ENCODE measurements at places on chromosomes 4 and X.

- no peak for DNase-seq
These were observed 64.8 kb downstream of the NELFA start for GRCh38 chr4:1943928-1944327.

GRCh38 chr4:3722446-3723231 is 43.5 kb upstream of the ADRA2C start:
- no peak for DNase-seq

DNA sequence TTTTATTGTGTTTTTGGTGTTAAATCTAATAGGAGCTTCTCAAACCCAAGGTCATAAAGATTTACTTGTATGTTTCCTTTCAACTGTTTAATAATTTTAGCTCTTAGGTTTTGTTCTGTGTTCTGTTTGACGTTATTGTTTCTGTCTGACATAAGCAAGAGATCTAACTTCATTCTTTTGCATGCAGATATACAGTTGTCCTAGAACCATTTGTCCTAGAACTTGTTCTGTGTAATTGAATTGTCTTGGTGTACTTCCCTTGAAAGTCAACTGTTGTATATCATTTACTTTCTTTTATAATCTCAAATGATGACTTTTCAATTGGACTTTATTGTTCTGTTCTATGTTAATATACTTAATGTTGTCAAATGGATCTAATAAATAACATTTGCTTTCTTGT is 977.1 kb downstream of the FAT4 start:
- no peak for DNase-seq

DNA sequence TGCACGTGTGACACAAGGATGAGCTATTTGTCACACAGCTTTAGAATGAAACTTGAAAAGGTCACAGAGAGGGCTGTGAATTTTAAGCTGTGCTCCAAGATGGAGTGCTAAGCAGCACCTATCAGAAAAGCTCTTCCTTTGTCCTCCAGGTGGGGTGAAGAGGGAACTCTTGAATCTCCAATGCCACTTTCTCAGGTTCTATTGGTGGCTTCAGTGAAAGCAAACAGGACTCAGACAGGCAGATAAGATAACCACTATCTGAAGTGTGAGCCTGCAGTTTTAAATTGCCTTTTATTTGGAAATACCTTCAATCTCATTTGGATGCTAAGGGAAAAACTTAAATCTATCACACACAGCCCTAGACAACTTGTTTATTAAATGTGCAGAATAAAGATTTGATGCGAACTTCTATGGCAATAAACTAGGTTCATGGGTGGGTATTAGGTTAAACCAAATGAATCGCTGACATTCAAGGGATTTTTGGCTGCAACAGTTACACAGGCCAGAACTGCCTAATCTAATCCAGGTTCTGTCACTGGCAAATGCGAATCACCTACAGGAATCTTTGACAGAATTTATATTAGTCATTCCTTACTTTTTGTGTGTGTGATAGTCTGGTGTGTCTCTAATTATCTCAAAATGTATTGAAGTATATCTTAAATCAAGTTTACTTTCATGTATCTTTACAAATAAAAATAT is 13.6 kb upstream of the PDGFRA start:
- peak; percentile 15 for DNase-seq

DNA sequence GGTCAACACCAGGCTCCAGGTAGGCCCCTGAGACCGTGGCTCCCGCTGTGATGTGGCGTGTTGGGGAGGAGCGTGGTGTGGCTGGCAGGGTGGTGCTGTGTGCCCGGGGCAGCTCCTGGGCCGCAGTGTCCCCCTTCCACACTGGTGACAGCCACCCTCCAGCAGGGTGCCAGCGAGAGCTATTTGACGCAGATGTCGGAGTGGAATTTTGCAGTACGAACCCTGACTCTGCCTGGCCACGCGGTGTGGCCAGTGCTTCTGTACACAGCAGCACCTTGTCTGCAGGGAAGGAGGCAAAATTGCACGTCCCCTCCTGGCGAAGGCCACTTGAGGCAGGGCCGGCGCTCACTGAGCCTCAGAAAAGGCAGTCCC is 53.2 kb downstream of the CPZ start:
- DNase-seq = no peak

- DNase-seq = no peak
These were observed 261.2 kb upstream of the GPC4 start for GRCh38 chrX:133676344-133677122.

DNA sequence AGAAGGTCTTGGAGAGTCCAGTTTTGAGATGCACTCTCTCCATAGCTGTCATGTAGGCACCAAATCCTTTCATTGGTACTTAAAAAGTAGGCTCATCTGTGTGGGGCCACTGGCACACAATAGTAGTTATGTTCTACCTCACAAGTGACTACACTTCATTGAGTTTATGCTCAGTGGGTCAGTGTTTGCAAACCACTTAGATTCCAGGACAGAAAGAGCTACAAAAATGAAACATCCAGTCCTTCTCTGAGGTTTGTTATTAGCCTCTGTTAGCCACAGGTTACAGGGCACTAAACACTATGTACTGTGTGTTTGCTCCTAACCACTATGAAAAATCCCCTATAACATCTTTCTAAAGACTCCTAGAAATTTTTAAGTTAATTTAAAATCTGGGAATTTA is 13.8 kb downstream of the RAB28 start:
- no peak for DNase-seq

DNA sequence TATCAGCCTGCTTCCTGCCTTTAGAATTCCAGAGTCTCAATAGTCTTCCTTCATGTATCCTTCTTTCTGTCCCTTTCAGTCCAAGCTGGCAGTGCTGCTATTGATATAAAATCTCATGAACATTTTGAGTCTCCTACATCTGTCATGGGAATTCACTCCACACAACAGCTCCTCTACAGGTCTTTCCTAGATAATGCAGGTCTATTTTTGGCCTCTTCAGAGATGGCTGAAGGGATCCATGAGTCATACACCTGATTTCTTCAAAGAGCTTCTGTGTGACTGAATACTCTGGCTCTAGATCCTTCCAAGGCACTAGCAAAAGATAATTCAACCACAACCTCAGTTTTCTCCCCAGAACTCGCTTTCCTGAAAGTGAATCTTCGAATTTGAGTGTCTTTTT is 115.4 kb downstream of the STPG2 start:
- peak; percentile 1 for DNase-seq

DNA sequence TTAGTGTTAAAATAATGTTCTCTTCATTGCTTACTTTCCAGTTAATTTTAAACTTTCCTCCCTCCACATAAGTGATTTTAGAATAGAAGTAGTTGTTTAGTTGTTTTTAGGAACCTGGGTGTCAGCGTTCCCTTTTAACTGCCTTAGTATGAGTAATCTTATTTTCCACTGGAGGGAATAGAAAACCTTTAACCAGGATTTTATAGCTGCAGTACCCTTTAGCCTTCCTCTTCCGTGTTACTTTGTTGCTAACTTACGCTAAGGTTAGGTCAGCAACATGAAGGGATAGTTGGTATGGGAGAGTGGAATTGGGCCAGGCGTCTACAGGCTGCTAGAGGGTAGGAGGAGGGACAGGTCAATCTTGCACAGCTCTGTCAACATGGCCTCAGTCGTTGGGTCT is 31.5 kb downstream of the SMS start:
- DNase-seq = no peak

DNA sequence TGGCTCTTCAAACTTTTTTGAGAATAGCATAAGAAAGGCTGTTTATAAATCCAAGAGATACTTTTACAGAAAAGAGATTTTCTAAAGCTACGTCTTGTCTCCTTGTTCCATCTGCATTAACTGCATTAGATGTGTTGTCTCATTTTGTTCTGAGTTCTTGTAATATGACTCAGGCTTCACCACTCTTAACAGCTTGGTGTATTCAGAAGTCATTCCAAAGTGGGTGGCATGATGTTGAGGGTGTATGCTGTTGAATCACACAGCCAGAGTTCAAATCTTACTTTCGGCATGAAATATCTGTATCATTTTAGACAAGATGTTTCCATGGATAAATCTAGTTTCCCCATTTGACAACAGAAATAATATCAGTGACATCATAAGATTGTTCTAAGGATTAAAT is 30.1 kb downstream of the SYTL5 start:
- DNase-seq = no peak

GRCh38 chr4:14701896-14702295 is 300.4 kb upstream of the CPEB2 start:
- no peak for DNase-seq

- DNase-seq = no peak
These were observed 113.5 kb upstream of the TTC29 start for GRCh38 chr4:147059064-147059731.

GRCh38 chrX:134840370-134840769 is 150.4 kb upstream of the SMIM10 start:
- no peak for DNase-seq

DNA sequence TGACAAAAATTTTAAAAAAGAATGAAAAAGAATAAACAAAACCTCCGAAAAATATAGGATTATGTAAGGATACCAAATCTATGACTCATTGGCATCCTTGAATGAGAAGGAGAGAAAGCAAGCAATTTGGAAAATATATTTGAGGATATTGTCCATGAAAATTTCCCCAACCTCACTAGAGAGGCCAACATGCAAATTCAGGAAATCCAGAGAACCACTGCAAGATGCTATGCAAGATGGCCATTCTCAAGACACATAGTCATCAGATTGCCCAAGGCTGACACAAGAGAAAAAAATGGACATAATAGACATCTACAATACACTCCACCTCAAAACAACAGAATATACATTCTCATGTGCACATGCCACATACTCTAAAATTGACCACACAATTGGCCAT is 135.9 kb upstream of the SPANXB1 start:
- DNase-seq = peak; percentile 16

DNA sequence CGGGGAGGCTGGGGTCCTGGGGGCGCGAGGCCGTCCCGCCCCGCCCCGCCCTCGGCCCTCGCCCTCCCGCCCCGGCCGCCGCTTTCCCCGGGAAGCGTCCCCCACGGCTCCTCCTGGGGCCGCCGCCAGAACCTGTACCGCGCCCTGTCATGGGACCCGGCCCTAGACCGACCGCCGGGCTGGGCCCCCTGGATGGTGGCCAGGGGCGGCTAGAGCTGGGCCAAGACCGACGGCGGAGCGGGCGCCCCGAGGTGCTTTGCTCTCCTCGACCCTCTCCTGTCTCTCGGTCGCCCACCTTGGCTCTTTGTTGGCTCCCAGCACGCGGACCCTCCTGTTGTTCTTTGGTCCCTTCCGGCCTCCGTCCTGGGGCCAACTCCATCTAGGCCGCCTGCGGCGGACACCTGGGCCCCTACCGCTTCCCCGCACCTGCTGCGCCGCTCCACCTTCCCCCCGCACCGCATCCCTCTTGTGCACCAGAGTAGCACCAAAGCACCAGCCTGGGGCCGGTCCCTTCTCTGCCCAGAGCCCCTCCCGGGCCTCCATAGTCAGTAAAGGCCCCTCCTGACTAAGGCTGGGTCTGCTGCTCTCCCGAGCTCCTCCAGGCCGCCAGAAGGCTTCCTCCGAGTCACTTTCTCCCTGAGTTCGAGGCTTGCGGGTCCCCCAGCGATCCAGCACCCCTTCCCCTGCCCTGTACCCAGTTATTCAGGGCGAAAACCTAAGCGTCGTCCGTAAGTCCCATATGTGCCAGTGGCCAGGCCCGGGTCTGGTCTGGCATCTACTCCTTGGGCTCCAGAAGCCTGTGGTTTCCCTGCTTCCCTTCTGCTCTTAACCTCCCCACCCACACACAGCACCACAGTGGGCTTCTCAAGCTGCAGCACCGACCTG is 587 bp downstream of the TACC3 start:
- DNase-seq = peak; percentile 15

- peak; percentile 38 for DNase-seq
These were observed 14.7 kb downstream of the FTSJ1 start for GRCh38 chrX:48490661-48491060.

DNA sequence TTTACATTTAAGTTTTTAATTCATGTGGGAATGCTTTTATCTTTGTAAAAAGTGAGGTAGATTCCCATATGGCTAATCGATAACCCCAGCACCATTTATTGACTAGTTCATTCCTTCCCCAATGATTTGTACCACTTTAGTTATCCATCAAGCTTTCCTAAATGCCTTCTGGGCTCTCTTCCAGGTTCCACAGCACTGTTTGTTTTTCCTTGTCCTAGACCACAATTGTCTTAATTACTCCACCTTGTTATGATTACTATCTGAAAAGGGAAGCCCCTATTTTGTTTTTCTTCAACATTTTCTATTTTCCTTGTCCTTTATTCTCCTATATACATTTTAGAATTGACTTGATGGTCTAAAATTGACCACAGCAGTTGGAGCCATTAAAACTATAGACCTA is 48.5 kb upstream of the GPRIN3 start:
- no peak for DNase-seq

All from EH (cell line).